ENCODE measurements at places on chromosomes 12 and 14.

- no peak for DNase-seq
Measured at GRCh38 chr14:83867566-83868225, 1662.2 kb upstream of the FLRT2 start.

DNA sequence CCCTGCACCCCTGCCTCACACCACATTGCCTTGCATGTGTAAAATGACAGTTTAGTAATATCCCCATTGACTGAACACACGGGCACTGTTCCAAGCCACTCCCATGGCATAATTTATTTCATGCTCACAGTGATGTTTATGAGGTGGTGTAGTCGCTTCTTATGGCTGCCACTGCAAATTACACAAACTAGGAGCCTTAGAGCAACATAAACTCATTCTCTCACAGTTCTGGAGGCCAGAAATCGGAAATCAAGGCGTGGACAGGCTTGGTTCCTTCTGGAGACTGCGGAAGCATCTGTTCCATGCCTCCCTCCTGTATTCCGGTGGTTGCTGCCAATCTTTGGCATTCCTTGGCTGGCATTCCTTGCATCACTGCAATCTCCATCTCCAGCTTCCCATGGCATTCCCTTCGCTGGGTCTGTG lies 97.3 kb downstream of the RIN3 start:
- no peak for DNase-seq

- DNase-seq, result no peak
Measured at GRCh38 chr14:68643673-68644072, 149.2 kb downstream of the ZFP36L1 start.

DNA sequence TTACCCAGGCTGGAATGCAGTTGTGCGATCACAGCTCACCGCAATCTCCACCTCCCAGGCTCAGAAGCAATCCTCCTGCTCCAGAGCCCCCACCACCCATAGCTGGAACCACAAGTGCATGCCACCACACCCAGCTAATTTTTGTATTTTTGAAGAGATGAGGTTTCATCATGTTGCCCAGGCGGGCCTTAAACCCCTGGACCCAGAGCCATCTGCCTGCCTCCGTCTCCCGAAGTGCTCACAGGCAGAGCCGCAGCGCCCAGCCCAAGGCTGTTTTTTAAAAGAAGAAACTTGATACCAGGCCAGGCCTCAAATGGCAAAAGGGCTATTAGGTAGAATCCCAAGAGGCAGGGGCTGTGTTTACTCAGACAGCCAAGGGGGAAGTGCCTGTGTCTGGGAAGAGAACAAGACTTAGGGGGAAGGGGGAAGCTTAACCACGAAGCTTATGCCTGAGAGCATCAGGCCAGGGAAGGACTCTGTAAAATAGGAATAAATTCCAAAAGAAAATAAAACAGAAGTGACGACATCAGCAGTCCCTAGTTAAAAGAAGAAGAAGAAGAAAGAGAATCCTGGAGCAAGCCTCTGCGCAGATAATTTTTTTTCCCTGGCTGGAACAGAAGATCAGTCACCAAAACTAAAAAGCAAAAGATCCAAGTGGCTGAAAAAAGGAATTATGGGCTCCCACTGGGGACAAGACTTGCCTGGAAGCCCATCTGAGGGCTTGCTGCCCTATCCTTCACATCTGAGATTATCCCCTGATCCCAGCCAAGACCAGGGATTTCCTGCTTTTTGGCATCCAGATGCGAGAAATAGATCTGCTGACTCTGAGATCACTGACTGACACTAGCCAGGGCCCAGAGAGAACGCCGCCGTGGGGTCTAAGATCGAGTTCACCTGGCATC lies 170.5 kb downstream of the NDUFA12 start:
- DNase-seq, result peak; percentile 91

DNA sequence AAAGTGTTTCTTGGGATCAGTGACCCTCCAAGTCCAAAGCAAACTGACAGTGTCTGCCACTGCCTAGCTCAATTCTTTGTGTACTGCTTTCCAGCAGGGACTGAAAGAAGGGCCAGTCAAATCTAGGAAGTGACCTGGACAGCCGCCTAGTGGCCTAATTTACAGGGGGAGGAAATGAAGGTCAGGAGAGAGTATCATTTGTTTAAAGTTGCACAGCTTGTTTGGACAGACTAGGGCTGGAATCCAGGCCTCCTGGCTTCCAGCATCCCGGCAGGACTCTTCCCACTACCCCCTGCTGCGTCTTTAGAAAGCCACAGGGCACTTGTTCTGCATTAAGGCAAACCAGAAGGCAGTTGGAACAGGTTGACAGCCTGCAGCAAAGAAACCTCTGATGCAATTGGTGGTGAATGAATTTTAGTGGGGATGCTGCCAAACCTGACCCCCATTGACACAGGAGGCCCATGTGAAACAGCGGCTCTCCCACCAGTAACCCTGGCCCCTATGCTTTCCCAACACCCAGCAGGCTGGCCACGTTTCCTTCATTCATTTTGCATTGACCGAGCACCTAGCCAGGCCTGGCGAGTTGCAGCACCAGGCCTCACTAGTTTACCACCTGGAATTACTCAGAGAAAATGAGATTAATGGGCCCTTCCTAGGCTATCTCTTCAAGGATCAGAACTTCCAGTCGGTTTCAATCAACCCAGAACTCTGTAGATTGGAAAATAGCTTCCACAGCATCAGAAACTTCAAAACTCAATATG lies 28.2 kb downstream of the GALNT16 start:
- no peak for DNase-seq

- DNase-seq, result no peak
Measured at GRCh38 chr12:113328368-113328889, 6.5 kb downstream of the SLC8B1 start.

DNA sequence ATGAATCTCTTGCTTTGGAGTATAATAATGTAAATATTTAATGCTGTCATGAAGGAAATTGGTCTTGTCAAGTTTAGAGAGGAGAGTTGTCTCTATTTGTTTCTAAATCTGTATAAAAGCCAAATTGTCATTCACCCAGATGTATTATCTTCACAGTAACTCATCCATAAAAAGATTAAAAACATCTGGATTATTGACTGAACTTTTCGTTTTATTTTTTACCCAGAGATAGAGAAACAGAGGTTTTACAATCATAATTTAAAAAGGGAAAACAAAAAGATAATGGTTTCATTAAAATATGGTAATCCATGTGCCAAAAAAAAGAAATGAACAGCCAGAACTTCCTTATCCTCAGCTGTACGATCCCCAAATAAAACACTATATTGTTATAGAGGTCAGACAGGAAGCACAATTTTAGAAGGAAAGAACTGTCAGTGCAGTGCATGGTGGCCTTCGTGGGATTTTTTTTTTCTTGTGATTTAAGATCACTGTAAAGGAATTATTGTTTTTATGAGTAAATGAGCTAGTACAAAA lies 125.9 kb downstream of the ACSS3 start:
- DNase-seq, result no peak

DNA sequence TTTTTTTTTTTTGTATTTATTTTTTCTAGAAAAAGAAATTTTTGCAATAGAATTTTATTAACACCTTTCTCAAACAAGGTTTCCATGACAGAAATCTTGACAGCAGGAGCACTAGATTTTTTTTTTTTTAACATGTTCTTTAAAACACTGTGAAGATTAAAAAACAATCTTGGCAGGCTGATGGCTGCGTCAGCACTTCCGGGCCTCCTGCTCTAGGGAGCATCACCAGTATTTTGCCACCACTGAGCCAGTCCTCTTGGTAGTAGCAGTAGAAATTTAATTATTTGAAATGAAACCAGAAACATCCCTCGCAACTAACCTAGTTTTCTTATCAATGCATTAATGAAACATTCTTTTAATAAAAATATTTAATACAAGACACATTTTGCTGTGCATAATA lies 99.6 kb downstream of the APAF1 start:
- DNase-seq, result no peak

- no peak for DNase-seq
Measured at GRCh38 chr12:10709808-10710207, 13.3 kb downstream of the YBX3 start.

GRCh38 chr12:104347374-104348075 lies 44.0 kb downstream of the EID3 start:
- DNase-seq, result no peak

- DNase-seq, result no peak
Measured at GRCh38 chr12:79964100-79964627, 29.3 kb upstream of the PPP1R12A start.

DNA sequence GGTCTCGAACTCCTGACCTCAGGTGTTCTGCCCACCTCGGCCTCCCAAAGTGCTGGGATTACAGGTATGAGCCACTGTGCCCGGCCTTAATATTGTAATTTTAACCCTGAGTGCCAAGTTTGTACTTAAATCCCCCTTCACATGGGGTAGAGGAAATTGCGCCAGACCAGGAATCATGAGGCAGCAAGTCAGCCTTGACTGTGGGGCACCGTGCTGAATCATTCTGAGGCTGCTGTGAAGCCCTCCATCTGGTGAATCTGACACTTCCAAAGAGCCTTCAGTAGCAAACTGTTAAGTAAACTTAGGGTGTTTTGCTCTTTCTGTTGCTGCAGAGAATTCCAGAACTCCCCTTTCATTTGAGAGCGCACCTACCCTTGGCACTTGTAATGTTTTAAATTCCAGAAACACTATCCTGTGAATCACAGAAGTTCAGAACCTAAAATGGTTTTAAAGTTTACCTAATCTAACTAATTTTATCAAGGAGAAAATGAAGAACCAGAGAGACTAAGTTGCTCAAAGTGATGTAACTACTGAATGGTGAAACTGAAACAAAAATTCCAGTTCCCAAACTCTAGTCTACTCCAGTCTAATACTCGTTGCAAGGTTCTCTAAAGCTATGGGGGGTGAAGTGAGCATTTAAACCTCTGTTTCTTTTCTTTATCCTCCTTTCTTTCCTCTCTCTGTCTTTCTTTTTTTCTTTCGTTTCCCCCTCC lies 7.5 kb downstream of the HEBP1 start:
- no peak for DNase-seq

GRCh38 chr12:97181571-97182265 lies 274.7 kb downstream of the NEDD1 start:
- no peak for DNase-seq

DNA sequence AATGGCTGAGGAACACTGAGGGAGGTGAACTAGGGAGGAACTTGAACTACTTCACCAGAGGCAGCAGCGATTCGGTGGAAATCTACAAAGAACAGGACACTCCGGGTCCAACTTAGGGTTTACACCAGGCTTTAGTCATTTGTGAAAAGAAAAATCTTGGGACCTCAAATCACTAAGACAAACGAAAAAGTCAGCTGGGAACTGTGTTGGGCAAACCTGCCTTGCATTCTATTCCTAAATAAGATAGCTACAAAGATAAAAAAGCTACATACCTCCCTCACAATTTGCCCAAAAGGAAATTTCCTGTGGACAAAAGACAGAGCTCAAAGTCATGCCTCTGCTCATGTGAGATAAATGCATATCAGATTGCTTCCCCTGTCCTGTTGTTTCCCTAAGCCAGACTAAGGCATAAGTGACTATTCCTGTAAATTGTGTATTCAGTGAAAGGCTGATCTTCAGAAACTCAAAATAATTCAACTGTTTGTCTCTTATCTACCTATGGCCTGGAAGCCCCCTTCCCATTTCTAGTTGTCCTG lies 106.6 kb downstream of the APAF1 start:
- DNase-seq, result no peak

DNA sequence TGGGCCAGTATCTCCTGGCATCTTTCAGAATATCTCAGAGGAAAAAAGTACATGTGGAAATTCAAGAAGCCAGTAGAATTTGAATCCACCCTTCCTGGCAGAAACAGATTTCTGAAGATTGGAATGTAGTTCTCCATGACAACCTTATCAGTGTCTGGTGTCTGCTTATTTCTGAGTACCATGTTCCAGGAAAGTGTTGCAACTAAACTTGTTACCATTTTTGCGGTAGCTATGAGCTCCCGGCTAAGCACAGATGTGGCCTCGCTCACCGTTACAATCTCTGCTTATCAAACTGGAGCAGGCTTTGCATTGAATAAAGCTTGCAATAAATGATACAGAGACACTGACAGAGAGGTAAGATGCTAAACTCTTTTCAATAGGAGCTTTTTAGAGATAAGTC lies 13.0 kb upstream of the ITPR2 start:
- no peak for DNase-seq

GRCh38 chr14:96564389-96564788 lies 62.2 kb downstream of the PAPOLA start:
- no peak for DNase-seq

DNA sequence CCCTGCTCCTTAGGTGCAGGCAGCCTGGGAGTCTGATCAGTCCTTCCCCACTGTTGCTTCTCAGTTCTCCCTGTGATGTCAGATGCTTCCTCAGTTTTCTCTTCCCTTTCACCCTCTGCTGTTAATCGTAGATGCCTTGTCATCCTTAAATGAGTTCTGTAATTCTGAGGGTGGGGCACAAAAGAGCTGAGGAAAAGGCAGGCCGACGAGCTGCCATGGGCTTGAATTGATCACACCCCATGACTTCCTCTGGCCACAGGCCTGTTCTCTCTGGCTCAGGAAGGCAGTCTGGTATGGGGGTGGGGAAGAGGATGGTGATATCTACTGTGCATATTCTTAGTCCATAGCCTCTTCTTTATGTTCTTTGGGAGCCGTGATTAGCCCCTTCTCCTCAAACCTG lies 5.2 kb upstream of the AP1G2 start:
- no peak for DNase-seq

DNA sequence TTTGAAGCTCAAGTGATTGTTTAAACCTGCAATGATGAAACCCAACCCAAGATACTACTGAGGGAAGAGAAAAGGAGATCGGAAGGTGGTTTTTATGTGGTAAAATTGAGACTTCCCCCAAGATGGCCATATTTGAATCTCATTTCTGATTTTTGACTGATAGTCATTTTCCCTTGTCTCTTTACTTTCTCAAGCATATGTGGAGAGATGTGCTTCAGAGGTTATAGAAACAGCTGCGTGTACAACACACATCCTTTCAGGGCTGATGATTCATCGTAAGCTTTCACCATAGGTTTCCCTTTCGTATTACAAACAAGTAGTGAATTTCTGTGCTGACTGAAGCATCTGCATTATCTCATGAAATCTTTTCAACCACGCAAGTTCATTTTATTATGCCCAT lies 276.2 kb downstream of the EMP1 start:
- no peak for DNase-seq

- no peak for DNase-seq
Measured at GRCh38 chr12:106048016-106048415, 90.7 kb downstream of the NUAK1 start.

- no peak for DNase-seq
Measured at GRCh38 chr12:109553483-109553882, 19.8 kb downstream of the MMAB start.

GRCh38 chr14:65238456-65238855 lies 136.1 kb upstream of the MAX start:
- DNase-seq, result no peak

- no peak for DNase-seq
Measured at GRCh38 chr14:105502446-105503295, 11.6 kb downstream of the TEDC1 start.

- DNase-seq, result no peak
Measured at GRCh38 chr12:34287437-34287836, 265.1 kb downstream of the ALG10 start.

DNA sequence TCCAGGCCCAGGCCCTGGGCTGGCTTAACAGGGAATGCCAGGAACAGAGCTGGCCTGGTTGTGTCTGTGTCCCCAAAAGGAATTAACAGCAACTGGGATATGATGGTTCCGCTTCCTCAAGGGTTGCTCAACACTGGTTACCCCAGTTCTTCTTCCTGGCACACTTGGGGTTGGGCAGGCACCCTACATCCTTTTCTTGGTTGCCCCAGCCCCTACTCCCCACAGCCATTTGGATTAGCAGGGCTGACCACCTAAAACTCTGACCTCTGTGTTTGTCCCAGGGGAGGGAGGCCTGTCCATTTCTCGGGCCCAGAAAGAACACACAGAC lies 30.8 kb downstream of the NCKAP5L start:
- no peak for DNase-seq
